ENCODE measurements at places on chromosomes 16 and 17.

DNA sequence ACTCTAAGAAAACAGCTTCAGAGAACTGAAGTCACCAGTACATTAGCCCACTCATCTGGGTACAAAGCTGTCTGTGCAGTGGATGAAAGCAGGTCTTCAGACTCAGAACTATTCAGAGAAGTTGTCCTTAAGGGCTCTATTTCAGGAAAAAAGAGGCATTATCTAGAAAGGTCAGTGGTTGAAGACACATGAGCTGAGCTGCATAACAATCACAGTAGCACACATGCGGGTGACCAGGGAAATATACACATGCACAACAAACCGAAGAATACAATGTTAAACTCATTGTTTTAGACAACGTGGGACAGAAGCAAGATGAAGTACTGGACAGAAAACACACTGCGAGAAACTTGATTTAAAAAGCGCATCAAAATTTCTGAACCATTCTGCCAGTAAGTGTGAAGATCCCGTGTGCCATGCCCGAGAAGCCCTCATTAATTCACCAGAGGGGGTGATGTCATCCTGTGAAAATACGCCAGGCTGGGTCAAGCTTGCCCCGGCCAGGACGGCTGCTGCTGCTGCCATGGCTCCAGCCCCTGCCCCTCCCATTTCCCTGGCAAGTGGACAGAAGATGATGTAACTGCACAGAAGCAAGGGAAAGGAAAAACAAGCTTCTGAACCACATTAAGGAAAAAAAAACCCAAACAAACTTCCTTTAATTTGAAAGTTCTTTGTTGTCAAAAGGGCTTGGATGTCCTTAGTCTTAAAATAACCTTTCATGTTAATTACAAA, 10.1 kb downstream of the DYNC1LI2 start:
- no peak for DNase-seq

DNA sequence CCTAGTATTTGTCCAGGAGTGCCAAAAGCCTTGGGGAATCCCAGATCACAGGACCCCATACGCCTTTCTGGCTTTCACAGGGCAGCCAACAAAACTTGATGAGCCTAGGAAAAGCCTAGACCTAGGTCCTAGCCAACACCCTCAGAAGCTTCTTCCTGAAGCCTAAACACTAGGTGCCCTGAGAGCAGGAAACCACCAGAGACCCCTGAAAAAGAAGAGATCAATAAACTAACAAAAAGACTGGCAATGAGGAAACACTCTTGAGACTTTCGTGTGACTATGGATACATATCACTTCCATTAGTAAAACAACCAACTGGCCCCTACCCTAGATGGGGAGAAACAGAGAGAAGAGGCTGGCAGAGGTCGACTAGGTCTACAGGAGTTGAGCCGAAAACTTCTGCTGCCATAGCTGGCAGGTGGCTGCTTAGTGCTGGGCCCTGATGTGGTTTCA, 1.2 kb downstream of the ORMDL3 start:
- no peak for DNase-seq

DNA sequence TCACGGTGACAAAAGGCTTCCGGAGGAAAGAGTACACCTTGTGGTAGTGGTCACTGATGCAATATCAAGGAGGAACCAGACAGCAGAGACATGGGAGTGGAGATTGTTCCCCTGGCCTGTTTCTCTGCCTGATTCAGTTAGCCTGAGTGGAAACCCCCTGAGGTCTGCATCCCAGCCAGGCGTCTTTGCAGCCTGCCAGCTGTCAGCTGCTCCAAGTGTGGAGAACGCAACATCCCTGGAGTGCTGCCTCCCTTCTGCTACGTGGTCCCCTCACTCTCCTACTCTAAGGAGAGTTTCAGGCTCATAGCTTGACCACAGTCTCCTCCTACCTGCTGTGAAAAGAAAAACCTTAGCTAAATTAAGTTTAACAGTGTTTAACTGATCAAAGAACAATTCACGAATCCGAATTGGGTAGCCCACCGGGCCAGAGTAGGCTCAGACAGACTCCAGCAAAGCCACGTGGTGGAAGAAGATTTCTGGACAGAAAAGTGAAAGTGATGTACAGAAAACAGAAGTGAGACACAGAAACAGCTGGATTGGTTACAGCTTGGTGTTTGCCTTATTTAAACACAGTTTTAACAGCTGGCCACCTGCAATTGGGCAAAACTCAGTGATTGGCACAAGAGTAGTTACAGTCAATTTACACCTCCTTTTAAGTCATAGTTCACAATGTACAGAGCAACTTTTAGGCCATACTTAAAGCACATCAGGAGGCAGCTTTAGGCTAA, 188.6 kb downstream of the DNAH9 start:
- no peak for DNase-seq

DNA sequence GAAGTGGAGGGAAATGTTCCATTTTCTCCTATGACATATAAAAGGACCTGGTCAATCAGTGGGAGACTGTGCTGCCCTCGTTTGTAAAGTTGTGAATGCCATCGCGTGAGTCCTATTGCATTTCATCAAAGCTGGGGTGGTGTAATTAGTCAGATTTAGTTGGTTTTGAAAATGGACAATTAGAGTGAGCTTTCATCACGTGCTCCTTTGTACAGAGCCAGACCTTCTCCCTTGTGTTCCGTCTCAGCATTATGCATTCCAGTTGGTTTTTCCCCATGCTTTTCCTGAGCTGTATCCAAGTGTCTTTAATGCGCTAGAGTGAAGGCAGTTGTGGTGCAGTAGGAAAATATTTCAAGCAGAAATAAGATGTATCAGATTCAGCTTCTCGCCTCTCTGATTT, 10.4 kb downstream of the SEC14L1 start:
- DNase-seq: no peak

- DNase-seq: no peak
These were observed 243.1 kb downstream of the SEC14L1 start for GRCh38 chr17:77383613-77384608.

- no peak for DNase-seq
These were observed 40.2 kb downstream of the MED13 start for GRCh38 chr17:62024866-62025265.

DNA sequence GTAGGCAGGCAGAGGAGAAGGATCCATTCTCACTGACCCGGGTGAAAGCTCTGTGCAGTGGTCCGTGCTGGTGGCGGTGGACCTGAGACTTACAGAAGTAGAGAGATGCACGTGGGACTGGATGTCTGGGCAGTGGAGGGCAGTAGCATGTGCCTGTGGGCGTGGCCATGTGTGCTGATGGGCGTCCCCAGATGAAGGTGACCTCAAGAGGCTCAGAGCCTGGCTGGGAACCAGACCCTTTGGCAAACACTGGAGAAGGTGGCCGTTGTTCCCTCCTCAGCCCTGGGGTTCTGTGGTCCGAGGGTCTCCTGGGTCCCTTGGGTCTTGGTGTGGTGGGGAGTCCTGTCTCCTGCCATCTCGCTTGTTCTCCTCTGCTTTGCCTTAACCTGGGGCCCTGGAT, 15.6 kb downstream of the WSCD1 start:
- no peak for DNase-seq
